ENCODE measurements at places on chromosomes 11 and 22. TPM values are rescaled to one million over a fixed set of nuclear protein-coding genes. Genes with fewer than 3 reads are reported as not detected.

The MS4A14 gene
- polyA plus RNA-seq, result 0.12 TPM

DNA sequence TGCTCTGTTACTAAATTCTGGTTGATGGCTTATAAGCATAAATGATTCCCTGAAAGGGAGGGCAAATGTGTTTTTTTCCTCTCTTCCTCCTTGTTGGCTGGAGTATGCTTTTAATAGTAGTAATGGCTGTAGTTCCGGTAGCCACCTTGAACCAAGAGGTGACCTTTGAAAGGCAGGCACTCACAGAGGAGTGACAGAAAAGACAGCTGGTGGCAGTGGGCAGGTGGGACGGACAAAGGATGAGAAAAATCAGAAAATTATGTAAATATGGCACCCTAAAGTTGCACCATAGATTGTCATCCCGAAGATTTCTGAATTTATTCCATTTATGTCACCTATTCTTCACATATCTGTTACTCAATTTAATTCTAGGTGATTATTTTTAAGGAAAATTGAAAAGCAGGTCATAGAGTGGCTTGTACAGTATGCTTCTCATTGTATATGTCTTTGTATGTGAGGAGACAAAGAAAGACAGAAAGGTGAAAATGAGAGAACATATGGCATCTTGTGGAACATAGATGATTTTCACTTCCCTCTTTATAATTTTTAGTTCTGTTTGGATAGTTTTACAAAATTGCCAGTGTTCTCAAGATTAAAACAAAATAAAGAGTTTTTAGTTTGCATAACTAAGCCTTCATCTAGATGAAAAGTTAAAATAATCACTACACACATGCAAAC lies 17.0 kb downstream of the CASP12 start:
- H3K27me3 ChIP-seq, result no peaks in the 10 kb centered on the region
- H3K36me3 ChIP-seq, result no peaks in the 10 kb centered on the region
- no peak for DNase-seq
- no peak overlapping the region for H3K27ac ChIP-seq

DNA sequence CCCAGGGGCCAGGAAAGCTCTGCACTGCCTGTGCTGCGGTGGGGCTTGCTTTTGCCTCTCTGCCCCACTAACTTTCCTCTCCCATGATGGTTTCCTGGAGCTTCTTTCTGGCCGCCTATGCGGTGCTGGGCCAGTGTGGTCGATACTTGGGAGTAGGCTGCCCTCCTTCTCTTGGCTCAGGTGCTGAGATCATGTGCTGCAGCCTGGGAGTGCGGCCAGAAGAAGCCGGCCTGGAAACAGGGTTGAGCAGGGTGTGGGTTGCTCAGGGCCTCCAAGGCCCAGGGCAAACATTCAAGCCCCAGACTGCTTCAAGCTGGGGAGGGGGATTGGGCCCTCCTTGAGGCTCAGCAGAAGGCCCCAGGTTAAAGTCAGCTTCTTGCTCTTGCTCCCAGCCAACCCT lies 125.0 kb downstream of the NTM start:
- no peak overlapping the region for H3K27ac ChIP-seq
- no peaks in the 10 kb centered on the region for H3K4me1 ChIP-seq
- no peak overlapping the region for H3K4me3 ChIP-seq
- H3K36me3 ChIP-seq, result no peaks in the 10 kb centered on the region
- no peaks in the 10 kb centered on the region for H3K27me3 ChIP-seq

The RHOD gene
- 86.2 TPM for polyA plus RNA-seq

GRCh38 chr11:132638423-132638822 lies 893.9 kb downstream of the OPCML start:
- DNase-seq, result no peak
- no peak overlapping the region for H3K27ac ChIP-seq
- no peaks in the 10 kb centered on the region for H3K27me3 ChIP-seq
- H3K36me3 ChIP-seq, result no peaks in the 10 kb centered on the region
- no peaks in the 10 kb centered on the region for H3K4me1 ChIP-seq

GRCh38 chr11:69250186-69251056 lies 43.5 kb upstream of the MYEOV start:
- no peaks in the 10 kb centered on the region for H3K36me3 ChIP-seq
- no peak overlapping the region for H3K4me3 ChIP-seq
- H3K27ac ChIP-seq, result no peak overlapping the region
- no peaks in the 10 kb centered on the region for H3K4me1 ChIP-seq

DNA sequence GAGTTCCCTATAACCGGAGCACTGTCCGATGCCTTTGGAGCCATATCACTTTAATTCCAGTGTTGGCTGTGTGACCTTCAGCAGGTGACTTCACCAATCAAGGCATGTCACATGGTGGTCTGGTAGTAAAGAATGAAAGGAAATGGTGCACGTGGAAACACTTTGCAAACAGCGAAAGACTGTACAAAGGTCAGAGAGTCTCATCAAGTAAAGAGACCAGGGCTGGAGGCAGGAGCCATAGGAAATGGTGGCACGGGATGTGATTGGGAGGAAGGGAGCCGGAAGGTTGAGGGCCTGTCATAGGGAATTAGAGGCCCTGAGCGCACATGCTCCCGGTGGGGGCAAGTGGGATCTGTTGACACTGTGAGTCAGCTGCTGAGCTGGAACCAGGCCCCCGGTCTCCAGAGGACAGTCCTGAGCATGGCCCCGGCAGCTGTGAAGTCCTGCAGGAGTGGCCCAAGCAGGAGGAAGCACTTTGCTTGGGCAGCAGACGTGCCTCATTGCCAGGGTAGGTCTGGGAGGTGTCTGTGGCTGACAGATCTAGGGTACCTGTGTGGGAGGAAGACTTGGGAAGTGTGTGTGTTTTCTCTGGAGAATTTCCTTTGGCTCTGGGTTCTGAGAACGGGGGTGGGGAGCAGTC lies 2.0 kb downstream of the DAGLA start:
- H3K27ac ChIP-seq, result no peak overlapping the region
- H3K27me3 ChIP-seq, result no peaks in the 10 kb centered on the region
- no peak overlapping the region for H3K4me3 ChIP-seq
- H3K36me3 ChIP-seq, result no peaks in the 10 kb centered on the region

DNA sequence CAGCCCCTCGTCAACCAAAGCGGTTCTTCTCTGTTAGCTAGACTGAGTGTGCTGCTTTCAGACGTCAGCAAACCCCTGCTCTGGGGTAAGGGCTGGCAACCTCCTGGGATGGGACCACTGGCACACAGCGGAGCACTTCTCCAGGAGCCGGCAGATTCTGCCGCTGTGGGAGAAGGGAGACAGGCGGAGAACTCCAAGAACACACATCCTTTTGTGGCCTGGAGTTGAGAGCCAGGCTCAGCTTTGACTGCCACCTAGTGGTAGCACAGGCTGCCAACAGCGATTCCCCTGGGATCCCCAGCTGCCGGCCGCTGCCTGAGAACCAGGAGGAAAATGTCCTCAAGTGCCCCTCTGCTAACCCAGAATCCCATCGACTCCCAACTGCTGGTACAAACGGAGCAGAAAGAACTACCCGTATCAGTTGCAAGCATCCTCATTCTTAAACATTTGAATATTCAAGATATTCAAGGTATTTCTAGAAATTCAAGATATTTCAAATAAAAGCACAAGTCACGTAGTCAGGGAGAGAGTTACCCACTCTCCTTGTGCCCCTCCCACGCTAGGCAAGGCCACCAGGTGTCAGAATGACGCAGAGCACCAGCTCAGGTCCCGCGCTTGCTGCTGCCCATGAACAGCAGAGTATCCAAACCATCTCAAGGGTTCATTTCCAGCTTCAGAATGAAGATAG lies 4.9 kb downstream of the LTO1 start:
- no peak overlapping the region for H3K27ac ChIP-seq
- no peak overlapping the region for H3K4me3 ChIP-seq
- no peaks in the 10 kb centered on the region for H3K4me1 ChIP-seq
- H3K36me3 ChIP-seq, result peaks cover 59% of the 10 kb centered on the region
- peak; percentile 87 for DNase-seq

GRCh38 chr11:45663486-45664375 lies 1.7 kb downstream of the CHST1 start:
- peaks cover 5% of the 10 kb centered on the region for H3K27me3 ChIP-seq
- peaks cover 12% of the 10 kb centered on the region for H3K4me1 ChIP-seq
- H3K4me3 ChIP-seq, result peak overlapping the region; percentile 66
- H3K36me3 ChIP-seq, result no peaks in the 10 kb centered on the region

The PDGFB gene
- 9.0 TPM for polyA plus RNA-seq

DNA sequence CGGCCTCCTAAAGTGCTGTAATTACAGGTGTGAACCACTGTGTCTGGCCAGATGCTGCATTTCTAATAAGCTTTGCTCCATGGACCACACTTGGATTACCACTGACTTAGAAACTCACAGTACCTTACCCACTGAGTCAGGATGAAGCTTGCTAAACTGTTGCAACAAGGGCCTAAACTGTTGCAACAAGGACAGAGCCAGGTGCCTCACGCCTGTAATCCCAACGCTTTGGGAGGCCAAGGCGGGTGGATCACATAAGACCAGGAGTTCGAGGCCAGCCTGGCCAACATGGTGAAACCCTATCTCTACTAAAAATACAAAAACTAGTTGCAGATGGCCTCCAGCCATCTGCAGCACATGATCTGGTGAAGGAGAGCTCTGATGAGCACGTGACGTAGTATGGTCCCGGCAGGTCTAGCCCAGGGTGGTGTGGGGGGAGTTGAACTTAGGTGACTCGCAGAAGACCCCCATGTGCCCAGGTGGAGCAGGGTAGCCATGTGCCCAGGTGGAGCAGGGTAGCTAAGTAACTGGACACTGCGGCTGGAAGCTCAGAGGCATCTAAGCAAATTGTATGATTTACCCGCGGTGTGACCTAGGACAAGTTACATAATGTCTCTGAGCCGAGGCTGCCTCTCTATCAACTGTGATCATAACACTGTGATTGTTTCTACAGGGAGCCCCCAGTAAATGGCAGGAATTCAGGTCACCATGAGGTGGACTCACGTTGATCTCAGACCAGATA lies 8.4 kb downstream of the SLC25A45 start:
- H3K27ac ChIP-seq, result no peak overlapping the region
- H3K4me1 ChIP-seq, result peaks cover 8% of the 10 kb centered on the region
- H3K36me3 ChIP-seq, result no peaks in the 10 kb centered on the region

The CYP2D6 gene
- 0.23 TPM for polyA plus RNA-seq

The FAU gene
- polyA plus RNA-seq, result 973 TPM

- H3K4me1 ChIP-seq, result no peaks in the 10 kb centered on the region
Measured at GRCh38 chr11:25734591-25735211, 597.2 kb upstream of the ANO3 start.

- H3K27ac ChIP-seq, result no peak overlapping the region
- DNase-seq, result no peak
- no peak overlapping the region for H3K4me3 ChIP-seq
- H3K27me3 ChIP-seq, result no peaks in the 10 kb centered on the region
Measured at GRCh38 chr11:72030472-72031045, 31.9 kb downstream of the IL18BP start.

GRCh38 chr11:19555266-19555665 lies 157.4 kb upstream of the NAV2 start:
- no peaks in the 10 kb centered on the region for H3K4me1 ChIP-seq
- H3K4me3 ChIP-seq, result no peak overlapping the region
- no peaks in the 10 kb centered on the region for H3K27me3 ChIP-seq
- H3K27ac ChIP-seq, result no peak overlapping the region
- DNase-seq, result no peak
- no peaks in the 10 kb centered on the region for H3K36me3 ChIP-seq

The TSSK2 gene
- polyA plus RNA-seq, result 0.19 TPM

GRCh38 chr11:2268729-2269600 lies 1.4 kb downstream of the ASCL2 start:
- H3K36me3 ChIP-seq, result no peaks in the 10 kb centered on the region
- peaks cover 55% of the 10 kb centered on the region for H3K27me3 ChIP-seq
- no peak for DNase-seq
- H3K27ac ChIP-seq, result no peak overlapping the region

- H3K36me3 ChIP-seq, result no peaks in the 10 kb centered on the region
- no peak overlapping the region for H3K4me3 ChIP-seq
- no peak for DNase-seq
- H3K27ac ChIP-seq, result no peak overlapping the region
- no peaks in the 10 kb centered on the region for H3K27me3 ChIP-seq
- no peaks in the 10 kb centered on the region for H3K4me1 ChIP-seq
Measured at GRCh38 chr11:122421702-122422101, 233.8 kb upstream of the UBASH3B start.

- no peaks in the 10 kb centered on the region for H3K27me3 ChIP-seq
- H3K4me1 ChIP-seq, result no peaks in the 10 kb centered on the region
- DNase-seq, result peak; percentile 72
- H3K36me3 ChIP-seq, result no peaks in the 10 kb centered on the region
Measured at GRCh38 chr11:116276051-116277044, 496.4 kb downstream of the BUD13 start.

DNA sequence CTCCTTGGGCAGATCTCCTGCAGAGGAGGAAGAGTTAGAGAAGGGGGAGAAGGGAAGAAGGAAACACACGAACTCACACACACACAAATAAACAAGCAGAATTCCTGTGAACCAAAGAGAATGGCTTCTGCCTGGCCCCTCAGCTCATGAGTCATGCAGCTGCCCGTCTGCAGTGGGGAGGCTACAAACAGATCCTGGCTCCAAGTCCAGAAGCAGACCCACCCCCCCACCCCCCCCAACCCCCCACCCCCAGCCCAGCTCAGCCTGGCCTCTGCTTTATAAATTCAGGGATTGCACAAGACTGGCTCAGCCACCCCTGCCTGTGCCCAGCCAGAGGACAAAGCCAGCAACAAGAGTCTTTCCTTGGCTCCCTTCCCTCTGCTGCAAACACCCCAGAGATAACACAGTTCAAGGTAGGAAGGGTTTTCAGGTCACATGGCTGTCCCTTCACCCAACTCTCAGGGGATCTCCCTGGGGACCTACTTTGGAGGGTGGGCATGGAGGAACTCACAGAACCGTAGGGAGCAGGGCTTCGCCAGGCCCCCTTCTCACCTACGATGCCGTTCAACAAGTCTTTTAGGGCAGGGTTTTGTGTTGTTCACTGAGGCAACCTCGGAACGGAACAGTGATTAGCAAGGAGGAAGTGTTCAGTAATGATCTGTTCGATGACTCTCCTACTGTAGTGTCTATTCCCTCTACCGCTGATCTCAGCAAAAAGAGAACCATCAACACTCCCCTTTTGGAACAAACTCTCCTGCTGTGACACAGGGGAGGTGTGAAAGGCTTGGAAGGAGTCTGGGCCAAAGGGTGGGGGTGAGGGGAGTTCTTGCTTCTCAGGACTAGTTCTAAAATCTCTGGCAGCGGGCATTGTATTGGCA lies 35.5 kb downstream of the RPL27A start:
- H3K36me3 ChIP-seq, result peaks cover 12% of the 10 kb centered on the region
- no peak overlapping the region for H3K4me3 ChIP-seq
- H3K27me3 ChIP-seq, result no peaks in the 10 kb centered on the region

The CDC42EP1 gene
- polyA plus RNA-seq, result 10.4 TPM

The RIMBP3B gene
- polyA plus RNA-seq, result not detected
